Activated T-cell treated with anti-CD3 and anti-CD28 coated beads, Interleukin-2, amount 50 U/mL, for 24 hours (primary cell): ENCODE measurements at places on chromosomes 4 and X.

- DNase-seq: no peak
These were observed 78.3 kb upstream of the STIM2 start for GRCh38 chr4:26782168-26782829.

DNA sequence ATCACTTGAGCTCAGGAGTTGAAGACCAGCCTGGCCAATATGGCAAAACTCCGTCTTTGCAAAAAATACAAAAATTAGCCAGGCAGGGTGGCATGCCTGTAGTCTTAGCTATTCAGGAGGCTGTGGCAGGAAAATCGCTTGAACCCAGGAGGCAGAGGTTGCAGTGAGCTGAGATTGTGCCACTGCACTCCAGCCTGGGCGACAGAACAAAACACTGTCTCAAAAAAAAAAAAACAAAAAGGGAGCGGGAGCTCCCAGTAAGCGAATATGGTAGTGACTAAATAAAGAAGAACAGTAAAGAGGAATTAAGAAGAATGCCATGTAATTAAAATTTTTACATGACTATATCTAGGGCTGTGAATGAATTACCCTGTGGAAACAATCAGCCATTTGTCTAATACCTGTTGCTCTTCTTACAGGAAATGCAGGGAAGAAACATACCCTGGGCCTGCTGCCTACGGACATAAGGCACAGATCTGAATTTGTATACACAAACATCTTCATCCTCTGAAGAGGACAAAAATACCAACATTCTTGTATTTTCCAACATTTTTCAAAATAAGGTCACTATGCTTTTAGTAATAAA is 11.4 kb downstream of the WDFY3 start:
- DNase-seq: no peak

- DNase-seq: no peak
These were observed 128.2 kb upstream of the OTUD4 start for GRCh38 chr4:145308598-145308997.

- peak; percentile 37 for DNase-seq
These were observed at the start of gene PDLIM3 for GRCh38 chr4:185534866-185535611. Gene PDLIM3, minus strand, starts transcription at chr4:185535507. Its CDS starts 73 bp downstream, at chr4:185535434.
